Right ventricle myocardium superior (tissue), 1 donor: ENCODE measurements at places on chromosomes 5 and 9.
A peak's percentile ranks its signal among the peaks of the same experiment; 100 is the strongest.

- DNase-seq: no peak
Observed at GRCh38 chr9:14907696-14908095, 2.5 kb downstream of the FREM1 start.

- DNase-seq: no peak
Observed at GRCh38 chr5:153974813-153975163, 63.9 kb downstream of the FAM114A2 start.

DNA sequence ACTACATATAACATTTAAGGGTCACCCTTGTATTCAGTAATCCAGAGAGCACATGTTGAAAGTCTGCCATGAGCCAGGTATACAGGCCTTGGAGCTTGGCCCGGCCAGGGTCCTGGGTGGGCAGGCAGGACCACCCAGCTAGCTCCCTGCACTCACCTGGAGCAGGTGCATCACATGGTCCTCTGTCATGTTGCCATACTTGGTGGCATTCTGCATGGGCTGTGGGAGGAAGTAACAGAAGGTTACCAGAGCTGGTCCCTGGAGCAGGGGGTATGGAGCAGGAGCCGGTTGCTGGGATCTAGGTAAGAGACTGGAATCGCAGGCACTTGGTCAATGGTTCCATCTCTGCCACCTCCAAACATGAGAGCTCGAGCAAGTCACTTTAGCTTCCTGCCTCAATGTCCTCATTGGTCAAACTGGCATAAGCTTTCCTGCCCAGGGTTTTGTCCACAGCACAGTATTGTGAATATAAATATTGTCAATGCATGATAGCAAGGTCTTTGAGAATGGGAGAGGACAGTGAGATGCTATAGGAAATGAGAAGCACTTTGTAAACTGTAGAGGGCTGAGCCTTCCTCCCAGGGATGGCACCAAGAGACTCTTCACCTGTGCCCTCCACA is 6.5 kb downstream of the CD74 start:
- no peak for DNase-seq

GRCh38 chr9:82117026-82117811 is 128.6 kb downstream of the SPATA31D1 start:
- DNase-seq: no peak

GRCh38 chr5:28691526-28691925 is 1653.1 kb upstream of the CDH9 start:
- DNase-seq: no peak

GRCh38 chr5:160660132-160660531 is 191.9 kb downstream of the ATP10B start:
- DNase-seq: no peak

DNA sequence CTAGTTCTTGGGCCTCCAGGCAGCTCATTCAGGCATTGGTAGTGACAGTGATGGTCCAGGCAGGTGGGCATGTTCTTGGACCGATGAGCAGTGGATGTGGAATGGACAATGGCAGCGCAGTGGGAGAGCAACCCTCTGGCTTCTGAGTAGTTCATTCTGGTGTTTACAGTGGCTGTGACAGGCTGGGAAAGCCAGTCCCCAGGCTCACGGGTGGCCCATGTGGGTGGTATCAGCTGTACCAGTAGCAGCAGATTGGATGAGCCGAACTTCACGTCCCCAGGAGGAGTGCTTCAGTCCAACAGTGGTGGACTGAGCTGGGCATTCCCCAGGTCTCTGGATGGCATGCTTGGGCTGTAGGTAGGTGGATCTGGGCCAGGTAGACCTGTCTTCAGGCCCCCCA is 515.6 kb upstream of the ACO1 start:
- peak; percentile 14 for DNase-seq

- DNase-seq: no peak
Observed at GRCh38 chr9:107883496-107884124, 394.0 kb upstream of the KLF4 start.

DNA sequence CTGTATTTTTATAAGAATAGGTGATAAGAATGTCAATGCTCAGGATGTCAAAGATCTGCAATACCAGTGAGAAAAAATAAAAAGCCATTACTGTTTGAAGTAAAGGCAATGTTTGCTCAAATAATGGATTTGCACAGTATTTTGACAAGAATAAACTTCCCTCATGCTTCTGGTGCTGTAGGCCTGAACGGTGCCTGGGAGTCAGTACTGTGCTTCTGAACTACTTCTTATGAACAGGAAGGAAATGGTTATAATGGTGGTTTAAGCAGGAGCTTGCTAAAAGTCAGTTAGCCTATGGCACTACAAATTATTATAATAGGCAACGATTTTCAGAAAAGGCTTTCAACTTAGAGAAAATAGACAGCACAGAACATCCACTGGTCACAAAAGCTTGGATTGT is 548.3 kb upstream of the CDH18 start:
- DNase-seq: no peak

DNA sequence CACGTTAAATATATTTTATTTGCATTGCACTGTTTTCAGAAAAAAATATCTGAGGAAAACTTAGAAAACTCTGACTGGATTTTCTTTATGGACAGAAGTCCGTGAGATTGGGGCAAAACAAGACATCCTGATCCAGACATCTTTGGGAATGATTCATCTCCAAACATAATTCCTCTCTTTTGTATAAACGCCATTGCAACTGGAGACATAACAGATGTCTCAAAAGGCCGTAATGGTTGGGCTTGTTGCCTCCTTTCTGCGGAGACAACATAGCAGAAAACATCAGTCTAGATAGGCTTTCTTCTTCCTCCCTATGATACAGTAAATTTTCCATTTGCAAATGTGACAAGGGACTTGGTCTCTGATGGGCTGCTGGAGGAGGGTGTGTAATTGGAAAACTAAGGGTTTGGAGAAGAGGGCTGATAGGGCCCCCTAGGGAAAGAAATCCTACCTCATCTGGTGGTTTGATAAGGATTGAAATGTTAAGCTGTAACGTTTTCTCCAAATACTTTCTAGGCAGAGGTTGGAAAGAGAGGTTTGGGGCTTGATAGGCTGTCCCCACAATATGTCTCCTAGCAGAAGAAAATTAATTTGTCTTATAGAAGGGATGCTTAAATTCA is 631.5 kb upstream of the ST8SIA4 start:
- DNase-seq: no peak

DNA sequence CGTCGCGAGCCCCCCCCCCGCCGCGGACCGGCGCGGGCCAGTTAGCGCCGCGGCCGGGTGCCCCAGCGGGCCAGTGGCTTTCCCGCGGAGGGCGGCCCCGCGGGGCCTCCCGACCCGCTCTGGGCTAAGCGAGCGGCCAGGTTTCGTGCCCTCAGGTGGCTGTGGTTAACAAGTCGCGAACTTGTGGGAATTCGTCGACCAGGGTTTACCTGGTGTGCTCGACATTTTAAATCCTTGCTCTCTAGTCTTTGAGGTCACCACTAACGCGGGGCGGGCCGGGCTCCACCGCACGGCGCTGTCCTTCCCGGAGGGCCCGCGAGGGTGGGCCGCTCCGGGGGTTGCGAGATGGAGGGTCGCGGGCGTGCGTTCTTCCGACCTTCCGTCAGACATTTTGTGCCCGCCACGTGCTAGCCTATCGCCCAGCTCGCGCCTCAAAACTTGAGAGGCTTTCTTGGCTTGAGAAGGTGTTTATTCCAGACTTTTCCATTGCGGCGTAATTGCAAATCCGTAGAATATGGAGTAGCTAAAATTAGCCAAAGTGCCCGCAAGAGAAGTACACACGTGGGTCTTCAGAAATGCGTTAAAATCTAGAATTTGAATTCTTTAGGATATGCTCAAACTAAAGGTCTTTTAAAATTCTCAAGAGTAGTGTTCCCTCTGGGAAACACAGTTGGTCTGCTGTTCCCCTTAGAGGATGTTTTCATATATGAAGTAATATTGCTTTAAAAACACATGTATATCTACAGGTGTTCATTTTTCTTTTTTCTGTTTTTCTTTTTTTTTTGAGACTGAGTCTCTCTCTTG is 2.1 kb downstream of the ANP32B start:
- peak; percentile 45 for DNase-seq

- no peak for DNase-seq
Observed at GRCh38 chr5:884345-885126, 8.1 kb downstream of the BRD9 start.

DNA sequence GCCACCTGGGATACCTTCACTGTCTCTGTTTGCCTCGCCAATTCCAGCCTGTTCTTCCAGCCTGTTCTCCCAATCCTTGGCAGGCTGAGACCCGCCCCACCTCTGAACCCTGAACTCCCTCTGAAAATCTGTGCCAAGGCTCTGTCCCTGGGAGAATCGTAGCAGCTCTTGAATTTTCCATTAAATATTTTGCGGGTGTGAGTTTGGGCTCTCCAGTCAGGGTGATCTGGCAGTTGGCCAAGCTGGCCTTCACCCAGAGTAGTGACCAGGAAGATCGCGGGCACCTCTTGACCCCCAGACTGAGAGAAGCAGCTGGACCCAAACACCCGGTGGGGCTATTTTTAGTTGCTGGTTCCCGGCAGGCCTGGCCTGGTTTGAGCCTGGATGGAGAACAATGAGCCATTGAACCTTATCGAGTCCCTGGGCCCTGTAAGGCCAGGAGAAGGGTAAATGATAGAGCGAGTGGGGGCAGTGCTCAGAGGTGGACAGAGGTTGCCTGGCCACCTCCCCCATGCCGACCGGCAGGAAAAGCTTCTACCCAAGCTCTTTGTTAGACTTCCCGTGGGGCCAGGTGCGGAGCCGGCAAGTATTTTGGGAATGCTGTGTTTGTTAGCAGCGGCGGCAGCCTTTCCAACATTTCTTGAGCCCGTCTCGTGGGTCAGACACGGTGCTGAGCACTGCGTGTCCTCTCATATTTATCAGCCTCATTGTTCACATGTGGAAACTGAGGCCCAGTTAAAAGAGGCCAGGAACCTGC is 146.2 kb downstream of the RGS3 start:
- peak; percentile 92 for DNase-seq

DNA sequence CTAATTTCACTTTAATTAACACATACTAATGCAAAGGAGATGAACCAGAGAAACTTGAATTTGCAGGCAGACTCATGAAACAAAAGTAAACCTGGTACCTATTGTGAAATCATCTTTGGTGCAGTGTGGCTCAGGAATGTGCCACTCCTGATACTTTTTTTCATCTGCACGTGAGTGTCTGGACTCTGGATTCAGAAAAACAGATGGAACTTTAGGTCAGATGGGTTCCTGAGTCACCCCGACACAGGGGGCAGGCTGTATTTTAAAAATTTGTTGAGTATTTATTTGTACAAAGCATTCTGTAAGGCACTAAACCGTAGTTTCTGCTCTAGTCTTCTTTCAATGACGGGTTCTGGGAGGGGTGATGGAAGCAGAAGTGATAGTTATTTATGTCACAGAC is 52.2 kb upstream of the TUT7 start:
- DNase-seq: no peak

DNA sequence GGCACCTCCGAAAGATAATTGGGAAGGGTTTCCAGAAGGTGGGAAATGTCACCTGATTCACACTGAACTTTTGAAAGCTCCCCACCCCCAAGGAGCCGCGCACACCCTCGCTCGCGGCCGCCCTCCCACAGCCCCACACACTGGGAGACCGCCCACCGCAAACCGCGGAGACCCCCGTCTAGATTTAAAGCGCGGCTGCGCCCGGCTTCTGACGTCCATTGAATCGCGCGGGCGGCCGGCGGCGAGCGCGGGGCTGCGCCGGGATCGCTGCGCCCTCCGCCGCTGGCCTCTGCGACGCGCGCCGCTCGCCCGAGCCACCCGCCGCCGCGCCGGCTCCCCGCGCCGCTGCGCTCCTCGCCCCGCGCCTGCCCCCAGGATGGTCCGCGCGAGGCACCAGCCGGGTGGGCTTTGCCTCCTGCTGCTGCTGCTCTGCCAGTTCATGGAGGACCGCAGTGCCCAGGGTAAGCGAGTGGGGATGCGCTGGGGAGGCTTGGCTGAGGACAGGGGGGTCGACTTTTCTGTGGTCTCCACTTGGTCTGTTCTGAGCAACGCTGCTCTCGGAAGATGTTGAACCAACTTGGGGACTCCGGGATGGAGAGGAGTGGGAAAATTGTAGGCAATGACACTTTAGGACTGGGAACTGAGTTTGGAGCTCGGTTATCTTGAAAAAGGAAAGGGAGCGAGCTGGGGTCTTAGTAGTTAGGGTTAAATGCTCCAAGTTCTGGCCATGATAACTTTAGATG is at the start of gene FST:
FST (plus strand) TSS at position 214 of the 743 bp plus-strand sequence; CDS start at position 377, 163 bp downstream.
- peak; percentile 53 for DNase-seq

DNA sequence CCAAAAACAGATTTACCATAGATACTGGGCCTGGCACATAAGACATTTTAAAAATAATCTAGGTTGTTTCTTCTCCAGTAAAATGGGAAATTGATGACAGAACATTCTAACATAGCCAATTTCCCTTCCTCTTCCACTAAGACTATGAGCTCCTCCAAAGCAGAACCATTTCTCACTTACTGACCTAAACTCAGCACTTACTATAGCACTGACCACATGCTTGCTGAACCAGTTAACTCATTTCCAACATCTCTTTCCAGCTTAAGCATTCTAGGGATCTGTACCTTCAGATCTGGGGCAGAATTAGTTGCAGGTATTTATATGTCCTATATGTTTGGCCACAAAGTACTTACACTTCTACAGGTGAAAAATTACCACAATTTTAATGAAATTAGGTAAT is 58.9 kb downstream of the TTC39B start:
- DNase-seq: no peak

DNA sequence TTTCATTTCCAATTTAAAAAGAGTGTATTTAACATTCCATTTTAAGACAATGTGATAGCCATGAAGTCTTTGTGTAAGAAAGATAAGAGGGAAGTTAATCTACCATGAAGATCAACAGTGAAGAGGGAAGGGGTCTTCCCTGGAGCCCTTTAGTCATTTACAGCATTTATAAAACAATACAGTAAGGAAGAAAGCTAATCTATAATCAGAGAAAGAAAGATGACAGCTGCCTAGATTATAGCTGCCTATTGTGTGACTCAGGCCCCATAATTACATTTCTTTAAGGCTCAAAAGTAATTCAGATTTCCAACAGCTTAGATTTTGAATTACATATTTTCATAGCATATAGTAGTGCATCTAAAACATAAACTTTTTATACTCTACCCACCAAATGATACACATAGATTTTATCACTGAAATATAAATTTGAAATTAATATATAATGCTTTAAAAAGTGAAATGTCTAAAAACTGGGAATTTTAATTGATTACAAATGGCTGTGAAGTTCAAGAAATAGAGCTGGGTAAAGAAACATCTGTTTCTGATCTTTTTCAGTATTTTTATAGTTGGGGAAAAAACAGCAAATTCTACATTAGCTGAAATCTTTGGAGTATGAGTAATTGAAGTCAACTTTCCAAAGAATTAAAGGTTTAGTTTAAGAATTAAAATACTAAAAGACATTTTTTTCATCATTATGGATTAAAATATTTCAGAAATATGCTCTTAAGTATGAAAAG is 89.6 kb downstream of the RIC1 start:
- no peak for DNase-seq

DNA sequence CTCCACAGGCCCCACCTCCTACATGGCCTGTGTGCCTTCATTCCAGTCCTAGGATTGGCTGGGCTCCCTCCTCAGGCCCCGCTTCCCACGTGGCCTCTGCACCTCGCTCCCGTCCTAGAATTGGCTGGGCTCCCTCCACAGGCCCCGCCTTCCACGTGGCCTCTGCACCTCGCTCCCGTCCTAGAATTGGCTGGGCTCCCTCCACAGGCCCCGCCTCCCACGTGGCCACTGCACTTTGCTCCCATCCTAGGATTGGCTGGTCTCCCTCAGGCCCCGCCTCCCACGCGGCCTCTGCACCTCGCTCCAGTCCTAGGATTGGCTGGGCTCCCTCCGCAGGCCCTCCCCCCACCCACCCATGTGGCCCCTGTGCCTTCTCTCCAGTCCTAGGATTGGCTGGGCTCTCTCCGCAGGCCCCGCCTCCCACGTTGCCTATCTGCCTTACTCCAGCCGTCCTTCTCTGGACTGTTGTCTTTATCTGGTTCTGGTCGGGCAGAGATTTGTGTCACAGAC is 45.3 kb upstream of the CACNA1B start:
- DNase-seq: no peak

GRCh38 chr5:95610546-95610945 is 9.3 kb upstream of the GPR150 start:
- DNase-seq: no peak
